ENCODE measurements at places on chromosomes 16 and 17.

- peak; percentile 49 for DNase-seq
Measured at GRCh38 chr17:45160447-45161287, 1.0 kb upstream of the HEXIM2 start.

DNA sequence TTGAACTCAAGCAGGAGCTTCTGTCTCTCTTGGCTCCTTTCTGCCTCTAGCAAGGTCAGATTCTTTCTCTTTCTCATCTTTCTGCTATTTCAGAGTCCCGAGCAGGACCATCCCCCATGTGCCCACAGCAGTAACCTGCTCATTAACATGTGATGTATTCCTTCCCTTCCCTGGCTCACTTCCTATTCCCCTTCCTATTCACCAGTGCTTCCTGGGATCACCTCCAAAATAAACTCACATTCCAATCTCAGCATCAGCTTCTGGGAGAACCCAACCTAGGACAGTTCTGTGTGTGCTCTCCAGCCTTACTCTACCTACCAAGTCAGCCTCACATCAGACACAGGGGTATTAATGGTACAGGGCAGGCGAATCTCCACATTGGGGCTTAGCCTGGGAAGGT lies 546.4 kb upstream of the SALL1 start:
- no peak for DNase-seq

DNA sequence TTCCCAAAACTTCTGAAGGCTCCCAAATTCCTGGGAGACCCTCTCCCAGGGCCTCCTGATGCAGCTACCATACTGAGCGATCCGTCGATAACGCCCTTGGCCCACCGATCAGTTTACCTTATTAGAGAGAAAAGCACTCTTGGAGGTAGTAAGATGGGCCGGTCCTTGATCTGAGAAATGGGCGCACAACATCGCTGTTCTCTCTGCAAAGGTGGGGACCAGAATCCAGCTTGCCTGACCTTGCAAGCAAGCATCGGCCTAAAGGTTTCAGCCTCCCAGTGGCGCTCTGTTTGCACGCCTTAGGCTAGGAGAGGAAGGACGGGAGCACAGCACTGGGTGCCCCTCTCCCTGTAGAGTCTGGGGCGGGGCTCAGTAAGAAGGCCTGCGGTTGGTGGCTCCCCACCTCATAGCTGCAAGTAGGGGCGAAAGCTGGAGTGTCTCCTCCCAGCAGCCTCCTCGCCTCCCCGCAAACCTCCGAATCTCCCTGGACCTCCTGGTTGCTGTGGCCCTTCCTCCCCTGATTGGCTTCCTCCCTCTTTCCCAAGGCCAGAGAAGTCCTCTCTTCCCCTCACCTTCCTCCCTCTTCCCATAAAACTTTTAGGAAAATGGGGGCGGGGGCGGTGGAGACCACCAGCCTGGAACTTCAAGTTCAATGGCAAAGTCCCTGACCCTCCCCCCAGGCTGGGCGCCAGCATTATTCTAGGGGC lies at the start of gene PRAC1:
Gene PRAC1 (minus strand): TSS at position 318 of the 707 bp plus-strand sequence. CDS start 126 bp downstream, at position 192.
- DNase-seq = no peak

GRCh38 chr16:4245077-4245791 lies 3.4 kb upstream of the SRL start:
- no peak for DNase-seq

- no peak for DNase-seq
Measured at GRCh38 chr17:17089796-17090641, 47.8 kb downstream of the MPRIP start.

DNA sequence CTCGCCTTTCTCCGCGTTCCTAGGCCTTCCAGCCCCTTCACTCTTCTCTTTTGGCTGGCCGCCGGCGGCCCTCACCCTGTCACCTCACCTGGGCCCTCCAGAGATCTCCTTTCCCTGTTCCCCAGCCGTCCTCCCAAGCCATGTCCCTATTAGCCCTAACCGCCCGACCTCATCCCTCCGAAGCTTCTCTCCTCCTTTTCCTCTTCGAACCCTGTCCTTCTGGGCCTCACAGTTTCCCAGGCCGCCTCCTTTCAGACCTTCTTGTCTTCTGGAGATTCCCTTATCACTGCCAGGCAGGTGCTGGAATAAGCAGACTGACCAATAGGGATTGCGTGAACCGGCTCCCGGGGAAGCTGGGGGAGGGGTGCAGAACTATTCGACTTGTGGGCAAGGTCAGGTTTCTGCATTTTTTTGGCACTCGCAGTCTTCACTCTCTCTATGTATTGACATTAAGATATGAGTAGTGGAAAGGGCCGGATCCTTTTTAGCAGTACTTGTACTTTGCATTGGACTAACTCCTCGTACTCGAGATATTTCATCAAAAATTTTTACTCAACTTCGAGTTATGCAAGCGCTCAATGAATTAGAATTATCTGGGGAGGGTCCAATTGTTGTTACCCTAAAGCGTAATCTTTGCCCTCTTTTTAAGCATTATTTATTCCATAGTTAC lies 690 bp downstream of the RHOT1 start:
- peak; percentile 45 for DNase-seq
